ENCODE measurements at places on chromosomes 11 and 22. TPM values are rescaled to one million over a fixed set of nuclear protein-coding genes. Genes with fewer than 3 reads are reported as not detected.

ANO5 gene
- total RNA-seq, result 1.4 TPM

GCAT gene
- total RNA-seq, result 11.5 TPM

DGCR6 gene
- not detected for total RNA-seq

DNA sequence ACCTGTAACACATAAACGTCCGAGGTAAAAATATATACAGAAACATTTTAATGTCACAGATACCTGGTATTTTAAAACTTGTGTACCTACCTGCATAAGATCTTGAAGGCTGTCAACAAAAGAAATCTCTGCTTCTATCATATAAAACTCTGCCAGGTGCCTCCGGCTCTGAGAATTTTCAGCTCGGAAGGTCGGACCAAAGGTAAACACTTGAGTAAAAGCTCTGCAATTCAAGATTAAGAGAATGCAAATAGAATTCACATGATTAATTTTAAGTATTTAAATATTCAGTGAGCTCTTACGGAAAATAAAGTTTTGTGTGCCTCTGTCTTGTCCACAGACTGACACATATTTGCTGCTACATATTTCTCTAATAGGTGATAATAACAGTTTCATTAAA lies 75.4 kb upstream of the GAB2 start:
- DNase-seq, result no peak

DNA sequence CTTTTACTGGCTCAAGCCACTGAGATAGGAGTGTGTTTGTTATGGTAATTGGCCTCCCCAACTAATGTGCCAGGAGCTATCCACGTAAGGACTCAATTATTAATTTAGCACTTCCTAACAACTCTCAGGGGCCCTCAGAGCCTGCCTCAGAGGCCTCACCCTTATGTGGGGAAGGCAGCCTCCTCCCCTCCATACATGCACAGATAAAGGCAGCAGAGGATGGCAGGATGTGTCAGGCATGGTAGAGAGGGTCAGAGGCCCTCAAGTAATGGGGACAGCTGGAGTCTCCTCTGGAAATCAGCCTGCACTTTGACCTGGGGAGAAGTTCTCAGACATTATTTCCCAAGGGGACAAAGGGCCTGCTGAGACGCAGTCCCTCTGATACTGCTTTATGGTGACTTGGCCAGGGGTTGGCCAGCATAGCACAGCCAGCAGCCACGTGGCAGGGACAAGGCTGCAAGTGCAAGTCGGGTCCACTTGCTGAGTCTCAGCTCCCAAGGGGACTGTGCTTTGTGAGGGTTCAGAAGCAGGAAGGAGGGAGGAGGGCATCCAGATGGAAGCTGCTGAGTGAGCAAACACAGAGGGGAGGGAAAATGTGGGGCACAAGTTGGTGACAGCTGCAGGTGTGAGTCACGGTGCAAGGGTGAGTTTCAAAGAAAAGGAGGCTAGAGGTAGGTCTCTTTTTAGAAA lies 17.0 kb downstream of the MOGAT2 start:
- no peak for DNase-seq

DNA sequence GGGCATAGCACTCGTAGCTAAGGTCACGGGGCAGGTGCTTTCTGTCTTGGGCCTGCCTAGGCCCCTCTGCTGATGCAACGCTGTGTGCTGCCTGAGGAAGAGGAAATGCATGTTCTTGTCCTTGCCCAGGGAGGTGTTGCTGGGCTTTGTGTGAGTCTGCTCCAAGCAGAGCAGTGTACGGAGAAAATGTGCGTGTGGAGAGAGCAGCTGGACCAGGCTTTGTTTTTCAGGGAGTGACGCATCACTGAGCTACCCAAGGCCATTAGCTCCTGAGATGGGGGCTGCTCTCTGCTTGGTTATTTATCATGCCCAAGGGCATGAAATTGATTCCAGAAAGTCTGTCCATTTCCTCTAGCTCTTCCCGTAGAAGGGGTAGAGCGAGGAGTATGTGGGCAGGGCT lies 82.9 kb upstream of the THY1 start:
- no peak for DNase-seq

DNA sequence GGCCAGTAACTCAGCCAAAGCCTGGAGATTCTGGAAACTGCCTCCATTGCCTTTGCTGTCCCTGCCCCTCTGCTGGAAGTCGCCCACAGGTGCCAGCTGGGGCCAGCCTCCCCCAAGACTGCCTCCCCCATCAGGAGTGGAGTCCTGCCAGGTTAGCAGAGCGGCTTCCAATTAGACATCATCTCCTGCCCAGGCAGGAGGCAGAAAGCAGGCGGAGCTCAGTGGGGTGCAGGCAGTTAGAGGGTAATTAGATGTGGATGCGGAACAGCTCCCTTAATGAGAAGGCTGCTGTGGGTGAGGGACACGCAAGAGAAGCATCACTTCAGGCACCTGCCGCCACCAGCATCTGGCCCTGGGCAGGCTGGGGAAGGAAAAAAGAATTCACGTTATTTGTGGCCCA lies 90.9 kb upstream of the TP53I11 start:
- no peak for DNase-seq

DNA sequence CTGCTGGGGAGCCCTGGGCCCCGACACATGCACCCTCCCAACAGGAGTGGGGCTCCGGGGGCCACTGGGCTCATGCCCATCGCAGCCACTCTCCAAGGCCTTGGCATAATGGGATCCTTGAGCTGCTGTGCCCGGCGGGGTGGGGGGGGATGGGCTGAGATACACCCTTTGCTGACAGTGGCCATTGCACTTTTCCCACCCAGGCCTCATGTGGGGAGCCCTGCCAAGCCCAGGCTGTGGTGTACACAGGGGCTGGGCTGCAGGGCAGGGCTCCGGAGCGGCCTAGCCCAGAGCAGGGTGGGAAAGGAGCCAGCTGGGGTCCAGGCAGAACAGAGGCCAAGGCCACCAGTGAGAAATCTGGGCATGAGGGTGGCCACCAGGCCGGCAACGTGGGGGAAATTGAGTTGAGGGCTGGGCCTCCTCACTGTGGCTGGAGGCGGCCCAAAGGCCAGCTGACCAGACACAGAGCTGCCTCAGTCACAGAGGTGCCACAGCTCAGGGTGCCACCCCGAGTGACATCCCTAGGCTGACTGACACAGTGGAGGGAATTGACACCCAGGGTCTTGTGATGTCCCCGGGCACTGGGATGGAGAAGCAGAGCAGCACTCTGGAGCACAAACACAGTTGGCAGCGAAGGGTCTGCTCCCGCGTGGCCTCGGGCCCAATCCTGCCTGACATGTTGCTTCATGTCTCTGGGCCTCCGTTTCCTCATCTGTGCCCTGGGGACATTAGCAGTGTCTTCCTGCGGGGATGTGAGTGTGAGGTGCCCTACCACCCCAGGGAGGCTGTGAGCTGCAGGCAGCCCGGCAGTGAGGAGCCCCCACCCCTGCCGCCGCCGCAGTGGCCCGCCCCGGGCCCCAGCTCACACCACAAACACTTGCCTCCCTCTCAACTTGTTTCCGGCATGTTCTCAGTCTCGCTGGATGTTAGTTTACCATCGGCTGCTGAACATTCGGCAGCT lies 30.4 kb downstream of the RTN4R start:
- no peak for DNase-seq

- no peak for DNase-seq
Measured at GRCh38 chr11:3767536-3767935, 29.8 kb downstream of the NUP98 start.

- no peak for DNase-seq
Measured at GRCh38 chr11:128235426-128235825, 351.9 kb downstream of the ETS1 start.

GRCh38 chr11:132872211-132872610 lies 660.1 kb downstream of the OPCML start:
- DNase-seq, result no peak

DNA sequence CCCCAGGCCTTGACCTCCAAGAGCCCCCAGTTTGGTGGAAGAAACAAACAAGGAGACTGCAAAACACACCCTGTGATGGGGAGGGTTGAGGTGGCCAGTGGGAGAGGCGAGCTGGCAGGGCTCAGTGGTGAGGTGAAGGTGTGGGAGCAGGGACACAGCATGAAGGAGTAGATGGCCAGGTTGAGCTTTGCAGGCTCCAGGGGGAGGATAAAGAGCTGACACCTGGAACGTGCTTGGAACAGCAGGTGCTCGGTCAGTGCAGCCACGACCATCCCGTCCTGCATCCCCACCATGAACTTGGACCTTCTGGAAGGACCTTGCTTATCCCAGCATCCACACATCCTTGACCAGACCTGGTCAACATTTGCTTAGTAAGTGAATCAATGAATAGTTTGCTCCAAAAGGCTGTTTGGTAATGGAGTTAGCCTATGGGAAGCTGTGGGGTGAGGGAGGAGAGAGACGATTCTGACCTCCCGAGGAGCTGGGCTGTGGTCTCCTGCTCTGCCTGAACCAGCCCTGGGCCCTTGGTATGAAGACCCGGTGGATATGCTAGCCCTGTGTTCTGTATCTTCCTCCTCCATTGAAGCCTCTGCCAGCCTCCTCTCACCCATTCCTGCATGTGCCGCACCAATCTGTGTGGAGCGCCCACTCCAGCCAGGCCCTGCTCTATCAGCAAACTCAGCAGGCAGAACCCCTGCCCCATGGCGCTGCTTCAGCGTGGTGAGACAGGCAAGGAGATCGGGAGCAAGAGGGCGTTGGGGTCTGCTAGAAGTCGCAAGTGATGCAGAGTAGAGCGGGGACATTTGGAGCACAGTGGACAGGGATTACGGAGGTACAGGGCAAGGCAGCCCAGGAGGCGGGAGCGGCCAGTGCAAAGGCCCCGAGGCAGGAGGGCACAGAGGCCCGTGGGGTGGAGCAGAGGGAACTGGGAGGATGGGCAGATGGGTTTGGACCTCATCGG lies 9.9 kb downstream of the LINC01488 start:
- no peak for DNase-seq

- no peak for DNase-seq
Measured at GRCh38 chr22:31039393-31039792, 41.7 kb upstream of the SMTN start.

GRCh38 chr11:93403930-93404329 lies 73.4 kb downstream of the DEUP1 start:
- DNase-seq, result no peak

DNA sequence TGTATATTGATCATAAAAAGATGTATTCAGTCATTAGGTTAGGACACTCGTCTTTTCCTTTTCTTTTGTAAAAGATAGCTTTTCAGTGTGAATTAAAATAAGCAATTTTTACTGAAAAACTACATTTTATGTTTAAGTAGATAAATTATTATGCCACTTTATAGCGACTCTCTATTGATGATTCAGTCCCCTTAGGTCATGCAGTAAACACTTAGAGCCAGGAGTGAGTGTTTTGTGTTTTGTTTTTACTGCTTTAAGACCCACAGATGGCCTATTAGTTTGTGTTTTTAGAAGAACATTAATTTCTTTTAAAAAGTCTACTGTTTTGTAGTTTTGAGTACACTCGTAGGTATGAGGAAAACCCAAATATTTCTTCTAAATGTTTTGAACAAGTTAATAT lies 86.6 kb downstream of the YAP1 start:
- DNase-seq, result no peak

GRCh38 chr11:95924414-95924760 lies 480 bp upstream of the MTMR2 start:
- DNase-seq, result peak; percentile 33

DNA sequence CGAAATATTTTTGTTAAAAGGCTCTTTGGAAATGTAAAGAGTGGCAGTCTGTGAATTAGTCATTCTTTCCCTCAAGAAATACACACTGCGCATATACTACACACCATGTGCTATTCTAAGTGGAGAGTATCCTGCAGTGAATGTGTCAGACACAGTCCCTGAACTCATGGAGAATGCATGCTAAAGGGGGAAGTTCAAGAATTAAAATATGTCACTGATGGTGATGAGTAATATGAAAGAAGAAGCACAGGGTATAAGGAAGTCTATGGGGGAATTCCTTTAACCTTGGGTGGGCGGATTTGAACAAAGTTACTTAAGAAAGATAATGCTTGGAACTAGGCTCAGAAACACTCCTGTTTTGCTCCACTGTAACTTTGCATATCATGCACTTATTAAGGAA lies 153.0 kb downstream of the LRRC4C start:
- no peak for DNase-seq

DNA sequence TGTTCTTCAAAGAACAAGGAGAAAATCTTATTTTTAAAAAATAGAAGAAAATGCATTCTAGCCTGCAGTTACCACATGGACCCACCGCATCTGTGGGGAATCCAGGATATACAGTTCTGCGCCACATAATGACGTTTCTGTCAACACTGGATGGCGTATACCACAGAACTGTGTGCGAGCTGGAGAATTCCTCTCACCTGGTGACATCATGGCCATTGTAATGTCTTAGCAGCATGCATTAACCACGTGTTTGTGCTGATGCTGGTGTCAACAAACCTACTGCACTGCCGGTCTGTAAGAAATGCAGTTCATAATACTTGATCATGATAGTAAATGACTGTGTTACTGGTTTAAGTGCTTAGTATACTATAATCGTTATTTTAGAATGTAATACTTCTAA lies 174.7 kb downstream of the TBC1D22A start:
- DNase-seq, result no peak

DNA sequence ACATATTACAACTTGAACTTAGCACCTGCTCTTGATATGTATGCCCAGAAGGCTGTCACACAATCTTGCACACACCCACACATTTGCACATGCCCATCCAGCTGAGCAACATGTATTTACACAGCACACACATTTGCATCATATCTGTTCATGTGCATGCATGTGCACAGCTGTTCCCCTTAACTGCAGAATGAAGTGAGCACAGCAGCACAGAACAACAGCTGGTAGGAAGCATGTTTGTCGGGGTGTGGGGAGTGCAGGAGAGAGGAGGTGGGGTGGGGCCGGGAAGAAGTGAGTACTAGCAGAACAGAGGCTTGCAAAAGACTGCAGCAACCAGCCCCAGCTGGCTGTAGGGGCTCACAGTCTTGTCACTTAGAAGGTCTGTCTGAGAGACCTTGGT lies 296.5 kb downstream of the KIRREL3 start:
- DNase-seq, result no peak

DNA sequence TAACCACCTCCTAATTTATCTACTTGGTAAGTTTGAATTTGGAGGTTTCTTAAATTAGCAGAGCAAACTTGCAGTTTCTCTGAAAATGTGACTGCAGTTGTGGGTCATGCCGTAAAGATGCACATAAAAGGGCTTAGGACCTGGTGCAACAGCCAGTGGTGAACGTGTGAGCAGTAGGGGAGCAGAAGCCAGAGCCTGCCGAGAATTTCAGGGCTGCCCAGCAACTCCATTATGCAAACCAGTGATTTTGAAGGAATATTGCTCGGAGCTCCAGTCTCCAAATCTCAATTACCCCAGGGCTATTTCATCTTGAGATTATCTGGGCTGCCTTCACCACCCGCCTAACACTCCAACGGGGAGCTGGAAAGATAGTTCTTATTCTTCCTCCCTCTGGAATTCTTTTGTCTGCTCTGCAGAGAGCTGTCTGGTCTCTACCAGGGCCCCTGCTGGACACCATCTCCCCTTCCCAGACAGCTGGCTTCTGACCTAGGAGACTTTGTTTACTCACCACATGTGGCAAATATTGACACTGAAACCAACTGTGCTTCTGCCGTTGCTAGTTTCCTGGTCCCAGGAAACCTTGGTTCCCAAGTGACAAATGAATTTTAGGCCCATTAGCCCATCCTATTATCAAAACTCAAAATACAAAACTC lies 93.9 kb downstream of the DSCAML1 start:
- DNase-seq, result no peak

Data from H4 (cell line).